ENCODE measurements at places on chromosomes 2 and 18.

DNA sequence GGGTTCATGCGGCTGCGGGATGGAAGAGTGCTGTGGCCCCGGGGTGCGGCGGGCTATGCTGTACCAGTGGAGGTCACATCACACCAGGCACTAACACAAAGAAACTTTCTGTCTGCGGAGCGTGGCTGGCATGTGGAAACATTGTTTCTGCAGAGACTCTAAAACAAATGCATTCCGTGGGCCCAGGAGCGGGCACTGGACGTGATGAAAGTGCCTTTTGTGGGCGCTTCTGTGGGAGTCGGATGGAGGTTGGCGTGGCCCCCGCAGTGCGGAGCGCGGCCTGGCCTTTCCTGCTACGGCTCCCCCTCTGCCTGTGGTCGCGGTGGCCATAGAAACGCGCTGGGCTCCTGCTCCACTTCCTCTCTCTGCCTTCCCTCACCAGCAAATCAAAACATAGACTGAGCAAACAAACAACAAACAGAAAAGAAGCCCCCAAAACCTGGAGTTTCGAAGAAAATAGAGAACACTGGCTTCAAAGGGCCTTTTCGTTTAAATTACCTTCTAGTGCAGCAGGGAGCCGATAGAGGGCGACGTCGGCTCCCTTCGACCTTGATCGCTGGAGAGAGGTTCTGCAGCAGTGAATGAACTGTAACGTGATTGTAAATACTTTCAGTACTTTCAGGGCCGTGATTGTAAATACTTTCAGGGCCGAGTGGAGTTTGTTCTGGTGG lies 51.4 kb downstream of the KIF5C start:
- peak; percentile 56 for DNase-seq

GRCh38 chr2:152420363-152420762 lies 85.4 kb downstream of the FMNL2 start:
- DNase-seq, result no peak

GRCh38 chr18:48194591-48195181 lies 214.5 kb downstream of the ZBTB7C start:
- no peak for DNase-seq

DNA sequence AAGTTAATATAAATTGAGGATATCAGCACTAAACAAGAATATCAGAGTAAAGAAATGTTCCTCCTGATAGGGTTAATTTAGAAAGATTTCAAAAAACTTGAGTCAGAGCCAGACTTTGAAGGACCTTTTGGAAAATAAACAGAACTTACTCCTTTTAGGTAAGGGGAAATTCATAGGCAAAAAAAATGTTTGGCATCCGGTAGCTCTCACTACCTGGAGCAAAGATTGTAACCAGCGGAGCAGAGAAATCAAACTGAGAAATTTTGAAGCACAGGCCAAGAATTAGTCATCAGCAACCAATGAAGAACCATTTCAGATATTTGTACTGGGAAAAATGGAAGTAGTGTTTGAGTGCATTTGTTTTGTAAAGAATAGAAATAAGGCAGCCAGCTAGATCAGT lies 113.0 kb downstream of the ICA1L start:
- no peak for DNase-seq

DNA sequence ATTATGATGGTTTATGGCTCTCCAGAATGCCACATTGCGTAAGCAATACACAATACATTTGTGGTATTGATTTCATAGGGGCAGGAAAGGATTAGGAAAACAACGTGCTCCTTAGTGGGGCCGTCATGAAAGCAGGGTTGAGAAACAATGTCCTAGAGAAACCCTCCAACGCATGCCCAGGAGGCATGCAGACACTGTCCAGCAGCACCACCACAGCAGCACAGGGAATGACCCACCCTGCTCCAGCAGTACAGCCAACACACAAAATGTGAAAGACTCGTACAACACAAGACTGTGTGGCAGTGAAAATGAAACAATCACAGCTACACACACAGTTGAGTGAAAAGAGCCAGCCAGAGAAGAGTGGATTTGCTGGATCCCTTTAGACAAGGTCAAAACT lies 66.3 kb downstream of the FAM168B start:
- no peak for DNase-seq

DNA sequence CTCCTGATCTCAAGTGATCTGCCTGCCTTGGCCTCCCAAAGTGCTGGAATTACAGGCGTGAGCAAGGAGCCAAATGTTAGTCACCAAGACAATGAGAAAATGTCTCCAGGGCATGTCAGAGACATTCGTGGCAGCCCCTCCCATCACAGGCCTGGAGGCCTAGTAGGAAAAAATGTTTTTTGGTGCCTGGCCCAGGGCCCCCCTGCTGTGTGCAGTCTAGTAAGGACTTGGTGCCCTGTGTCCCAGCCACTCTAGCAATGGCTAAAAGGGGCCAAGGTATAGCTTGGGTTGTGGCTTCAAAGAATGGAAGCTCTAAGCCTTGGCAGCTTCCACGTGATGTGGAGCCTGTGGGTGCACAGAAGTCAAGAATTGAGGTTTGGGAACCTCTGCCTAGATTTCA lies 12.5 kb upstream of the TXNL4A start:
- no peak for DNase-seq

GRCh38 chr2:3405876-3406275 lies 26.4 kb downstream of the TRAPPC12 start:
- no peak for DNase-seq

- no peak for DNase-seq
Measured at GRCh38 chr2:181770150-181770549, 89.8 kb upstream of the NEUROD1 start.

Measured in right forelimb (tissue), 1 donor.